ENCODE measurements at places on chromosomes 6 and 20.

GRCh38 chr20:2102585-2103460, 1.2 kb downstream of the STK35 start:
- peak; percentile 81 for DNase-seq

GRCh38 chr6:134585517-134585873, 267.6 kb upstream of the SGK1 start:
- no peak for DNase-seq

GRCh38 chr20:2467412-2467811, 3.2 kb downstream of the SNRPB start:
- DNase-seq: no peak

- no peak for DNase-seq
These were observed 106.7 kb downstream of the GPX5 start for GRCh38 chr6:28632326-28632851.

DNA sequence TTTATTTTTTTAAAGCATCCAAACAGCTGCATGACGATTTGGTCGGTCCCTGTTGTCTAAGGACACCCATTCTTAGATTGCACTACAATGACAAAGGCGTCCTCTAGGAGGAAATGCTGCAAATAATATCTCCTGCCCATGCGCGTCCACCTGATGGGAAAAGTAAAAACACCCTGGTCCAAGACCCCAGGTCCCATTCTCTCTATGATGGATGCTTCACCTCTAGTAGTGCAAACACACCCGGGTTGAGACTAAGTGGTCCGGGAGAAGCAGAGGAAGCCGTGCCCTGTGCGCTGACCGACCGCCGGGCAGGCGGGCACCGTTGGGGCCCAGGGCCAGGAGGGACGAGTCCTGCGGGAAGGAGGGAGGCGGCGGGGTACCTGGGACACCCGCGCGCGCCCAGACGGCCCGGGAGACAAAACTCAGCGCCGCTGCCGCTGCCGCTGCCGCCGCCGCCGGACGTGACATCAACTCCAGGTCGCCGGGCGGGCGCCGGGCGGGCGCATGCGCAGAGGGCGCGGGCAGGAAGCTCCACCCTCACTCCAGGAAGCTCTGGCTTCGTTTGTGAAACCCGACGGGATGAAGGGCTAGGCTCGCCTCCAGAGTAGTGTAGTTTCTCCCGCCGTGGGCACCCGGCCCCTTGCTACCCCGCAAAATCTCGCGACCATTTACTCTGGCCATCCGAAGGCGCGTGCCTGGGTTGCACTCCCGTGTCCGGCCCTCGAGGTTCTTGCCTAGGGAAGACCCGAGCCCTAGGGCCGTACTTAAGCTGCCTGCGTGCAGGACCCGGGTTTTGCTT, at the start of gene TBC1D7:
TSS of gene TBC1D7 (minus strand) at position 462 of the 799 bp plus-strand sequence. CDS start 1,639 bp downstream, outside the sequence.
- DNase-seq: peak; percentile 89

- no peak for DNase-seq
These were observed 50.5 kb upstream of the DTNBP1 start for GRCh38 chr6:15713325-15713724.

DNA sequence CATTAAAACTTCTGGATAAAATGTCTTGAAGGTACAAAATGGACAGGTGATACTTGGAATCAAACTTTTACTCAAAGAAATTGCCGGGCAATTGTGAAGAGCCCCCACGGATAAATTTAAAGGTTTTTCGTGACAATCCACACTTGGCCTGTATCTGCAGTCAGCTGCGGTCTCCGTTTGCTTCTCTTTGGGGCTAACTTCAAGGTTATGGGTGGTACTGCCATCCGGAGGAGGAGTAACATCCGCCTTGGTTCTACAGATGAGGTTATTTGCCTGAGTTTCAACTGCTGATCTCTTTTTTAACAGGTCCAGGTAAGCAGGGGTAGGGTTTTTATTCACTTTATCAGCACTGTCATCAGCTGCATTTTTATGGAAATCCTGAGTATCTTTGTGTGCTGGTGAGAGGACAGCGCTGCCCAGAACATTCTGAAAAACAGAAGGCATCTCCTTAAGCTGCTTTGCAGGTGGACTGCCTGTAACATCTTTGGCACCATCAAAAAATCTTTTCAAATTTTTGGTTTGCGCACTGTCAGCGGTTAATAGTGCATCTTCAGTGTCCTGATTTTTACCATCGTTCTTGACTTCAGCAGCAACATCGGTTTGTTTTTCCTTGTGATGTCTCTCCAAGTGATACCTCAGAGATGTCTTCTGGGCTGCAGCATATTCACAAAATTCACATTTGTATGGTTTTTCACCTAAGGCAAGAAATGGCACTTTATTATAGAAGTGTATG, 16.9 kb downstream of the ZNF217 start:
- DNase-seq: no peak

DNA sequence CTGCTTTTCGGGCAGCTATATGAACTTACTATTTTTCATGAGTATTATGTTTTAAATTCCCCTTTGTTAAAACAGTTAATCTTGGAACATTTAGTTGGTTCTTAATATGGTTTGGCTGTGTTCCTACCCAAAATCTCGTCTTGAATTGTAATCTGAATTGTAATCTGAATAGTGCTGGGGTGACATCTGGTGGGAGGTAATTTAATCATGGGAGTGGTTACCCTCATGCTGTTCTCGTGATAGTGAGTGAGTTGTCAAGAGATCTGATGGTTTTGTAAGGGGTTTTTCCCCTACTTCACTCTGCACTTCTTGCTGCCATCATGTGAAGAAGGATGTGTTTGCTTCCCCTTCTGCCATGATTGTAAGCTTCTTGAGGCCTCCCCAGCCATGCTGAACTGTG, 305.4 kb upstream of the MAP3K7 start:
- DNase-seq: no peak

- DNase-seq: no peak
These were observed 17.9 kb downstream of the TTBK1 start for GRCh38 chr6:43261198-43261597.

- DNase-seq: no peak
These were observed 39.5 kb downstream of the ACSS2 start for GRCh38 chr20:34915749-34916455.

- no peak for DNase-seq
These were observed 27.7 kb upstream of the ARG1 start for GRCh38 chr6:131545317-131545716.

- DNase-seq: no peak
These were observed 82.4 kb downstream of the IRF4 start for GRCh38 chr6:473768-474452.

DNA sequence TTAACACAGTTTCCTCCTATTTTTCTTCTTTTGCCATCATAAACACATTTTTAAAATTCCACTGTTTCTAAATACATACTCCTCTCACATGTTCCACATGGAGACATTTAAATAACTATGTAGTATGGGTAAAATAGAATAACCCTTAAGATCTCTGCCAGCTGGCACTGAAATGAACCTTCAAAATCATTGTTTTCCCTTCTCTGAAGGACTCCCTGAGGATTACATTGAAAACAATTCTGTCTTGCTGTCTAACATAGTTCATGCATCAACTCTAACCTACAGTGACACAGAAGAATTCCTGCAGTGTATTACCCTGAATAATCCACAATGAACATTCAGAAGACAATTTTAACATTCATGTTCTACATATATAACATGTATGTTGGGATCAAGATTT, 1361.8 kb upstream of the CITED2 start:
- DNase-seq: no peak

- no peak for DNase-seq
These were observed 271.6 kb downstream of the DHX35 start for GRCh38 chr20:39233755-39234154.

DNA sequence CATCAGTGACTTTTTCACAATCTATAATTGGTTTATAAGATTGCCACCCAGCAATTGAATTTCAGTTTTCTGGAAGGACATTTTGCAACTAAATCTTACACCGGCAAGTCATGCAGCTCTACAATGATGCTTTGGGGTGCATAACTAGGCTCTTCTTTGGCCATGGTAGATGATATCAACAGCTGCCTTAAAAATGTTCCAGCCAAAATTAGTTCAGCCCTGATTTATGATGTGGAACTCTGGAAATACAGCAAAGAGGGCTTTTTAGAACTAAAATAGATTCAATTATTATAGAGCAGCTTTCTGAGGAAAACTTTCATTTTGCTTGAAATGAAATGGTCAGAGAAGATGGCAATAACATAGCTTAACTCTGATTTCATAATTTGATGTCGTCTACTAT, 18.4 kb upstream of the MCM9 start:
- no peak for DNase-seq

GRCh38 chr6:15081447-15081846, 164.4 kb upstream of the JARID2 start:
- DNase-seq: no peak

- no peak for DNase-seq
These were observed 112.4 kb downstream of the PRKN start for GRCh38 chr6:162615016-162615705.

GRCh38 chr20:43571310-43571709, 12.5 kb downstream of the SGK2 start:
- DNase-seq: no peak

- DNase-seq: no peak
These were observed 20.6 kb upstream of the NFATC2 start for GRCh38 chr20:51563174-51563485.

GRCh38 chr6:37531026-37531425, 31.3 kb upstream of the CCDC167 start:
- DNase-seq: no peak

GRCh38 chr6:71486461-71486860, 197.8 kb downstream of the OGFRL1 start:
- no peak for DNase-seq

DNA sequence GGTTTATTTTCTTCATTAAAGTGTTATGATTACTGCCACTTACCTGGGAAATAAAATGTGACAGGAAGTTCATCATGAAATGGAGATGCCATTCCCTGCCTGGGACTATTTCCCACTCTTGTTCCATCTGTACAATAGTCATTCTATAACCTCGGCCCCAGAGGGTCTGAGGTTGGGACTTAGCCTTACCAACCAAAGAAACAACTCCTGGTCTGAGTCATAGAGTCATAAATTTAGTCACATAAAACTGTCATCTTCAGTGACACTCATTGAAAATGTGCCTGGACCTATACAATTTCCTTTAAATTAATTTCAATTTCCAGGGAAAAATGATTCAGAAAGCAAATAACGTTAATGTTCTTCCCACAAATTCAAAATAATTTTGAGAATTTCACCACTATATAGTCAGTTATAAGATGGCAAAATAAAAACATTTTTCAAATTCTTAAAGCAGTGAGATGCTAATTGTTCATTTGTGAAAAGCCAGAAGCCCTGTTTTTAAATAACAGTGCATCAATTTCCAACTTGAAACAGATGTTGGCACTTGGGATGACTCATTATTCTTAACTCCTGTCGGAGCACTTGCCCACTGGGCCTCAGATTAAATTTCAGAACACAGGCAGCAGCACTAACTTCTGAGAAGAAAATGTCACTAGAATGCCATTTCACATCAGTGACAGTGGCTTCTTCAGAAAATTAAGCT, 201.2 kb upstream of the SMLR1 start:
- DNase-seq: no peak

DNA sequence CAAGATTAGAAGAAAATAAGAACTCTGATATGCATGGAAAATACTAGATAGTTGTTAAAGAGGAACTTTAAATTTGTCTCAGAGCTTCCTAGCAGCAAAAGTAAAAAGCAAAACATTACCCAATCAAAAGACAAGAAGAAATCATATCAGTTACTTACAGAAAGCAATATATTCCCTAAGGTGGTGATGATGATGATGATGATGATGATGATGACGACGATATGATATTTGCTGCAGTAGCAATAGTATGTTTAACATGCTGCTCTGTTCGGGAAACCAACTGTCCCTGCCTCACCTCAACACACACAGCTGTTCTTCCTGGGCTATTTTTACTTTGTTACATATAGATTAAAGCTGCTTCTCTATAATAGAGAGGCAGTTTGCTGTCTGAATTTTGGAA, 12.0 kb upstream of the TBX18 start:
- no peak for DNase-seq

GRCh38 chr6:1481286-1481685, 91.9 kb downstream of the FOXF2 start:
- DNase-seq: no peak

GRCh38 chr6:40542175-40542764, 44.9 kb downstream of the LRFN2 start:
- DNase-seq: no peak

GRCh38 chr6:148608199-148608951, 138.5 kb upstream of the UST start:
- no peak for DNase-seq

GRCh38 chr6:6891125-6891721, 216.5 kb upstream of the RREB1 start:
- DNase-seq: no peak

- no peak for DNase-seq
These were observed 71.9 kb upstream of the MLN start for GRCh38 chr6:33875696-33876095.

DNA sequence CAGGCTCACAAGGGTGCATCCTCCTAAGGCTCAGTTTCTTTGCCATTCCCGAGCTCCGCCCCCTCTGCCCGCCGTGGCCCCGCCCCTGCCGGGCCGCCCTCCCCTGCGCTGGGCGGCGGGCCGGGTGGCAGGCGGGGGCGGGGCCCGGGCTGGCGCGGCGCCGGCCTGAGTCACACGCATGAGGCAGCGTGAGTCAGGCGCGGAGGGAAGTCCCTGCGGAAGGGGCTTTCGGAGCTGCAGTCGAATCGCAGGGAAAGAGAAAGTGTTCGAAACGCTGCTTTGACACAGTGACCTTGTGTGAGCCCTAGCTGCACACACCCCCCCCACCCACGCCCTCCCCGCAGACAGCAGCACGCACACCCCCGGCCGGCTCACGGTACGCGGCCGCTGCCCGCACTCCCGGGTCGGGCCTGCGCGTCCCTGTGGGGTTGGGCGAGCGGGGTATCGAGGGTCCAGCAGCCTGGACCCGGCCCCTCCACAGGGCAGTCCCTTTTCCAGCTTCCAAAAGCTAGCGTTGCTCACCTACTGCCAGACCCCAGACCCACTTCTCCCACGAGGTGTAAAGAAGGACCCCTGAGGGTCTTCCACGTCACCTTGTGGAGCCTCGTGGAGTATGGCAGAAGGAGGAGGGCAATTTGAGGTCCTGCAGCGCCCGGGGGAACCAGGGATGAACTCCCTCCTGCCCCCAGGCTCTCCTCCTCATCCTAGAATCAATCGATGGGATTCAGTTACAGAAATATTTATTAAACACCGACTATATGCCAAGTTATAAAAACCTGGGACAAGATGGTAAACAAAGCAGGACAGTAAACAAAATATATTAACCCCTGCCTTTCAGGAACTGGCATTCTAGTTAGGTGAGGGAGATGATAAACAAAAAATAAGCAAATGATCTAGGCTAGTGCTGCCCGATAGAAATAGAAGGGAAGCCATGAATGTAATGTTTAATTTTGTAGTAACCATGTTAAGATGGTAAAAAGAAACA, 12.4 kb upstream of the HMGA1 start:
- peak; percentile 92 for DNase-seq

DNA sequence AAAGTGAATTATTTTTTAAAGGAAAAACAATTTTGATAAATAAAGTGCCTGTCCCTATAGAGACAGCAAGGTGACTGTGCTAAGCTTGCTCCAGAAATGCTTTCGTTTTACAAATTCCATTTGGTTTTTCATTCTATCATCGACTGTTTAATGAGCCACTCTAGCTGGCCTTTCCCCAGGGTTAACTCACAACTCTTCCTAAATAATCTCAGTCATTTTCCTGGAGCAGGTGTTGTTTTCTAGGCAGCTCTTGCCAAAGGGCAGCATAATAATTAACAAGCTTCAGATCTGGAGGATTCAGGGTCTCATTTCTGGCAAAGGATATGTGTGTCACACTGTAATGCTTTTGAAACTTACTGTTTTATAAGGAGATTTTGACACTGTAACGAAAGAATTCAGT, 184.2 kb downstream of the KHDC1L start:
- DNase-seq: no peak
